ENCODE measurements at places on chromosomes 1 and 21.

- no peak for DNase-seq
Measured at GRCh38 chr1:1206966-1207531, 657 bp upstream of the TNFRSF18 start.

DNA sequence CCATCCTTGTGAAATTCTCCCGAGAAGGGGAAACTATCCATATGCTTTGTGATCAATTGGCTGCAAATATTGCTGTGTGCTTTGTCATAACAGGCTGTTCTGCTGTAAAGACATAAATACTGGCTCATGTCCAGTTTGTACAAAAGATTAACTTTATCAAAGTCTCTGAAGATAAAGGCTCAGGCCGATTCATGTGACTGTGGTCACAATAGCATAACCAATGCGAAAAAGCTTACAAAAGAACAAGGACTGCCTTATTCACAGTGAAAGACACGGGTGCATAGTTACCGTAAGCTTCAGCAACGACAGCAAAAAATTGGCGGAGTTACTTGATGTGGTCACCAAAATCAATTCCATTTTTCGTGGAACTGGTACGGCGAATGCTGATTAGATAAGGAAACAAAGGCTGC lies 173.6 kb upstream of the CHRM3 start:
- DNase-seq = no peak

DNA sequence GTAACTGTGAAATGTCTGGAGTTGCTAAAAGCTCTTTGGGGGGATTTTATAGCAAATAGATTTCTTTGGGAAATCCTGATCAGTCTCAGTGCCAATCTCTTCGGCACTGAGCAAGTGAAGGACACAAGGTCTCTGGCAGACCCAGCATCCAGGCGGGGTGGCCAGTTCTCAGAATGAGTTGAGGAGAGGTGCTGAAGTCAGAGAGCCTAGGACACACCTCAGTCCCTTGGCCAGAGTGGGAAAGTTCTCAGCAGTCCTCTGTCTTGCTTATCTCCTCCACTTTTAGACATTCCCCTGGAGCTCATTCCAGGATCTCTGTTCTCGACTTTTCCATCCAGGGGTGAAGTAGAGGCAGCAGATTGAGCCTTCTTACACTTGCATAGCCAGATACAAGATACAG lies 6.7 kb downstream of the HLX start:
- DNase-seq = no peak

DNA sequence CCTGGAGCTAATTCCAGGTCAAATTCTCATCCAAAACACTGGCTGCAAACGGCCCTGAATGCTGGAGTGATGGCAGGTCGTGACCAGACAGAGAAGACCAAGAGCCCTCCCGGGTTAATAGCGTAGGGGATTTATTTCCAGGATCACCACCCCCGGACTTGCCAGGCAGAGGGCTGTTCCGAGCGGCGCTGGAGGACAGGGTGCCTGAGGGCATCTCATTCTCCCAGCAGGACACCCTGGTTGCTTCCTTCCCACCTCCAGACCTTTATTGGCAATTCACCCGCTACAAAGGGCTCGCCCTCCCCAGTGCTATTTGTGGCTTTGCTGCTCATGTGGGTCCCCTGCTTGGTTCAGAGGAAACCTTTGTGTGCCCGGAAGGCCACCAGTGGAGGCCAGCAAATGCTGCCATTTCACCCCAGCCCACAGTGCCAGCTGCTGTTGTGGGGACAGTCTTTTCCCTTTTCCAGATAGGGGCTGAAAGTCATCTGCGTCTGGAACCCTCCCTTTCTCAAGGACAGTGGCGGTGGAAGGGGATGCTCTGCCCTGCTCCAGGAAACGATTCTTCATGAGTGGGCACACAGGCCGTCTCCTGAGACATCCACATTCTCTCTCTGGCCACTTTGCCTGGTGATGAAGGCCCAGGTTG lies 19.0 kb upstream of the C1orf174 start:
- no peak for DNase-seq

DNA sequence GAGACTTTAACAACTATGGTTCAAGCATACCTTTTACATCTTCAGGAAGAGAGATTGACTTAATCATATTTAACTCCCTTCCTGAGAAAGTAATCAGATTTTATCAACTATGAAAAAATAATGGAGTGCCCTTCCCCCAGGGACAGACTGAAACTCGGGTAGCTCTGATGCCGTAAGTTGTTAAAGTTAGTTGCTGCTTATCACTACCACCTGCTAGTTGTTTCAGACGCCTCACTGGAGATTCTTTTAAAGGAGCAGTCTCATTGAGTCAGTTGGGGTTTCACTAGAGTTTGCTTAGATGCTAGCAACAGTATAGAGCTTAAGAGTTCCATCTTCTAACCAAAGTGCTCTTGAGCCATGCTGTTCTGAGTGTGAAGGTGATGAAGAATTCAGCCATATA lies 17.0 kb upstream of the TRAF5 start:
- DNase-seq = no peak

GRCh38 chr21:20613654-20614053 lies 384.6 kb upstream of the NCAM2 start:
- DNase-seq = no peak
